Activated T-helper 17 cell treated with anti-CD3 and anti-CD28 coated beads, Interleukin-2, amount 50 U/mL, for 72 hours (primary cell): ENCODE measurements at places on chromosomes 1 and 21.
A peak's percentile ranks its signal among the peaks of the same experiment; 100 is the strongest.

DNA sequence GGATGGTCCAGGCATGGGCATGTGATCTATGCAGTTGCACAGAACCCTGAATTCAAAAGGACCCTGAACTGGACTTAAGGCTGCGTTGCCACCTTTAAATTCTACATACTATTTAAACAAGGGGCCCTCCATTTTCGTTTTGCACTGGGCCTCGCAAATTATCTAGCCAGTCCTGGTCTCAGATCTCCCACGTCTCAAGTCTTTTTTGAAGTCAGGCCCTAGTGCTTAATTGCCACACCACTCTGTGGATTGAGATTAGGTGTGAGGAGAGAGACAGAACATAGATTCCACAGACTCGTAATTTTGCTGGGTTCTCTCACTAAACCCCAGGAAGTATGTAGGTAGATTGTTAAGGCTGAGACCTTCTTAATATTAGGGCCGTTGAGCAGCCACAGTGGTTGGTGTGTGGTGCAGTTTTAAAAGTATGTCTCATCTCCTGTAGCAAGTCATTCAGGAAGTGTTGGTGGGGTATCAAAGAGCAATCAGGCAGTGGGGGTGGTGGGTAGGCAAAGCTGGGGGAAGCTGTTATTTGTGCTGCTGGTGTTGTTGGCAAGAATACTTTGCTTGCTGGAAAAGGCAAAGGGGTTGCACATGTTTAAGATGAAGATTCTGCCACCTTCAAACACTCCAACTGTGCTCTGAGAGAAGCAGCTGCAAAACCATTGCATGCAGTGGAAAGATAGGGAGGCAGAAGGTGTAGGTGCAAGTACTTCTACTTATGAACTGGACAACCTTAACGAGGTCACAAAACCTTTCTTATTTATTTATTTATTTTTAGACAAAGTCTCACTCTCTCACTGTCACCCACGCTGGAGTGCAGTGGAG lies 11.2 kb downstream of the CD84 start:
- peaks cover 70% of the 10 kb centered on the region for H3K4me1 ChIP-seq
- H3K36me3 ChIP-seq: peaks cover 39% of the 10 kb centered on the region
- peak; percentile 93 for ATAC-seq
- peak overlapping the region; percentile 78 for H3K27ac ChIP-seq
- peak overlapping the region; percentile 73 for H3K4me3 ChIP-seq

GRCh38 chr1:240462277-240462676 lies 149.7 kb downstream of the GREM2 start:
- no peaks in the 10 kb centered on the region for H3K27me3 ChIP-seq
- no peak for ATAC-seq
- peaks cover 6% of the 10 kb centered on the region for H3K4me1 ChIP-seq
- no peaks in the 10 kb centered on the region for H3K36me3 ChIP-seq

- ATAC-seq: peak; percentile 98
- H3K27me3 ChIP-seq: peaks cover 3% of the 10 kb centered on the region
- peak overlapping the region; percentile 91 for H3K27ac ChIP-seq
- H3K4me3 ChIP-seq: peak overlapping the region; percentile 80
- H3K36me3 ChIP-seq: no peaks in the 10 kb centered on the region
Observed at GRCh38 chr1:241551759-241552638, 19.8 kb downstream of the KMO start.

- no peak overlapping the region for H3K4me3 ChIP-seq
- H3K27me3 ChIP-seq: peaks cover 22% of the 10 kb centered on the region
- H3K4me1 ChIP-seq: no peaks in the 10 kb centered on the region
- ATAC-seq: peak; percentile 47
- H3K36me3 ChIP-seq: no peaks in the 10 kb centered on the region
Observed at GRCh38 chr1:230633469-230633868, 8.8 kb upstream of the COG2 start.

DNA sequence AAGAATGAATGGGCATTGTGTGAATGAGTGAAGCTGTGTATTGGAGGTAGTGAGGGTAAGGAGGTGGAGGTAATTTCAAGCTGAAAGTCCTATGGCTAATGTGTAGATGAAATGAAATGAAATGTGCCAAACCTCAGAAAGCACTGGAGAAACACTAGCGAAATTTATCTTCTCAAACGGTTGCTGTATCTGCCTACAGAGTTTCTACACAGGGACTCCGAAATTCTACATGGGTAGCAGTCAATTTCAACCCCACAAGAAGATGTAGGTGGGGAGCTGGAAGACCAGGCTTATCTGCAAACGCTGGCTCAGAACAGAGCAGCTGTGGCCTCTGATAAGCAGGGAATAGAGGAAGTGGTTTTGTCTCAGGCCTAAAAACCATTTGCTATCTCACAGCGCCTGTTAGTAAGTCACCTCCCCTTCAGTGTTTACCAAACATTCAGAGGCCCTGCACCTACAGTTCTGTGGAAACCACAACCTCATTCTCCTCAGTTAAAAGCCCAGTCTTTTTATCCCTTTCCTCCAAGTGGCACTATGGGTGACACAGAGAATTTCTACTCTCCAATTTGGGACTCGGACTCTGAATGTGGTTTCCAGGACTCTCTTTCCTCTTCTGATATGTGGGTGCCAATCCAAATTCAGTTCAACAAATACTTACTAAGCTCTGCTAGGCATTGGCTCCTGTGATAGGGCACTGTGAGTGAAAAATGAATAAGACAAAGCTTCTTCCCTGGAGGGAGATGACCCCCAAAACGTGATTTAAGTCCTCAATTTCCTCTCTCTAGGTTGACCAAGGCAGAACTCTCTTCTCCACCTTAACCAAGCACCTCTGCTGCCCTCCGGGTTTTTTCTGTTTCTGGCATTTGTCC lies 17.2 kb upstream of the SLAMF6 start:
- peak overlapping the region; percentile 77 for H3K4me3 ChIP-seq
- no peaks in the 10 kb centered on the region for H3K27me3 ChIP-seq

DNA sequence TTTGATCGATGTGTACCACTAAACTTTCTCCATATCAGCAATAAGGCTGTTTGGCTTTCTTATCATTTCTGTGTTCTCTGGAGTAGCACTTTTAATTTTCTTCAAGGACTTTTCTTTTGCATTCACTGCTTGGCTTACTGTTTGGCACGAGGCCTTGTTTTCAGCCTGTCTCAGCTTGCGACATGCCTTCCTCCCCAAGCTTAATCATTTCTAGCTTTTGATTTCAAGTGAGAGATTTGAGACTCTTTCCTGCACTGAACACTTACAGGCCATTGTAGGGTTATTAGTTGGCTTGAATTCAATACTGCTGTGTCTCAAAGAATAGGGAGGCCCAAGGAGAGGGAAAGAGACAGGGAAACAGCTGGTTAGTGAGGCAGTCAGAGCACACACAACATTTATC lies 120.6 kb upstream of the KCND3 start:
- H3K27me3 ChIP-seq: peaks cover 40% of the 10 kb centered on the region
- H3K36me3 ChIP-seq: no peaks in the 10 kb centered on the region
- no peak overlapping the region for H3K27ac ChIP-seq
- no peak for ATAC-seq
- no peaks in the 10 kb centered on the region for H3K4me1 ChIP-seq

GRCh38 chr1:147852706-147853225 lies 49.8 kb upstream of the GJA8 start:
- H3K27me3 ChIP-seq: peaks cover 17% of the 10 kb centered on the region
- H3K27ac ChIP-seq: no peak overlapping the region
- H3K4me3 ChIP-seq: no peak overlapping the region

GRCh38 chr1:202798792-202799331 lies 9.4 kb downstream of the KDM5B start:
- H3K4me3 ChIP-seq: no peak overlapping the region
- no peak overlapping the region for H3K27ac ChIP-seq
- no peaks in the 10 kb centered on the region for H3K27me3 ChIP-seq
- no peak for ATAC-seq
- H3K36me3 ChIP-seq: peaks cover 61% of the 10 kb centered on the region

DNA sequence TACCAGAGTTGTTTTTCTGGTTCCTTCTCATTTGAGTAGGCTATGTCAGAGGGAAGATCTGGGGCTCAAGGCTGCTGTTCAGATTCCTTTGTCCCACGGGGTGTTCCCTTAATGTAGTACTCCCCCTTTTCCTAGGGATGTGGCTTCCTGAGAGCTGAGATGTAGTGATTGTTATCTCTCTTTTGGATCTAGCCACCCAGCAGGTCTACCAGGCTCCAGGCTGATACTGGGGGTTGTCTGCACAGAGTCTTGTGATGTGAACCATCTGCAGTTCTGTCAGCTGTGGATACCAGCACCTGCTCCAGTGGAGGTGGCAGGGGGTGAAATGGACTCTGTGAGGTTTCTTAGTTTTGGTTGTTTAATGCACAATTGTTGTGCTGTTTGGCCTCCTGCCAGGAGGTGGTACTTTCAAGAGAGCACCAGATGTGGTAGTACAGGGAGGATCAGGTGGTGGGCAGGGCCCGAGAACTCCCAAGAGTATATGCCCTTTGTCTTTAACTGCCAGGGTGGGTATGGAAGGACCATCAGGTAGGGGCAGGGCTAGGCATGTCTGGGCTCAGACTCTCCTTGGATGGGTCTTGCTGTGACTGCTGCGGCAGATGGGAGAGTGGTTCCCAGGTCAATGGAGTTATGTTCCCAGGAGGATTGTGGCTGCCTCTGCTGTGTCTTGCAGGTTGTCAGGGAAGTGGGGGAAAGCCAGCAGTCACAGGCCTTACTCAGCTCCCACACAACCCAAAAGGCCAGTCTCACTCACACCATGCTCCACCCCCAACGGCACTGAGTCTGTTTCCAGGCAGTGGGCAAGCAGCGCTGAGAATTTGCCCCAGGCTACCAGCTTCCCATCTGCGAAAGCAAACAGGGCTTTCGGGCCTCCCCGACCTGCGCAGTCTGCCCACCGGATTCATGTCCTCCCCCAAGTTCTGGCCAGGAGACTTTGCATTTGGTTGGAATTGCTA lies 64.2 kb downstream of the SERINC2 start:
- H3K27me3 ChIP-seq: peaks cover 17% of the 10 kb centered on the region
- no peak overlapping the region for H3K27ac ChIP-seq
- H3K4me3 ChIP-seq: no peak overlapping the region
- H3K4me1 ChIP-seq: no peaks in the 10 kb centered on the region
- no peak for ATAC-seq

DNA sequence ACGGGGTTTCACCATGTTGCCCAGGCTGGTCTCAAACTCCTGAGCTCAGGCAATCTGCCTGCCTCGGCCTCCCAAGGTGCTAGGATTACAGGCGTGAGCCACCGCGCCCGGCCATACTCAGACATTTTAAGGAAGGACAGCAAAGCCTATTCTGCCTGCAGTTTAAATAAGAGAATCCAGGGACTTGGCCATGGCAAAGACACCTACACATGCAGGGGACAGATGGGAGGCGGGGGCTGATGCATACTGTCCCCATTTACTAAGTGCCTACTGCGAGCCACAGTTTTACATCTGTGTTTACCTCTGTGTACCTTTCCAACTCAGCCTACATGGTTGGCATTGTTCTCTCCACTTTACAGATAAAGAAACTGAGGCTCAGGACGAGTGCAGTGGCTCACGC lies 25.4 kb downstream of the LDLRAD2 start:
- ATAC-seq: no peak
- peaks cover 4% of the 10 kb centered on the region for H3K36me3 ChIP-seq
- no peak overlapping the region for H3K4me3 ChIP-seq

GRCh38 chr1:10001016-10001665 lies 4.1 kb downstream of the RBP7 start:
- no peak overlapping the region for H3K4me3 ChIP-seq
- ATAC-seq: no peak
- no peaks in the 10 kb centered on the region for H3K36me3 ChIP-seq
- no peak overlapping the region for H3K27ac ChIP-seq

DNA sequence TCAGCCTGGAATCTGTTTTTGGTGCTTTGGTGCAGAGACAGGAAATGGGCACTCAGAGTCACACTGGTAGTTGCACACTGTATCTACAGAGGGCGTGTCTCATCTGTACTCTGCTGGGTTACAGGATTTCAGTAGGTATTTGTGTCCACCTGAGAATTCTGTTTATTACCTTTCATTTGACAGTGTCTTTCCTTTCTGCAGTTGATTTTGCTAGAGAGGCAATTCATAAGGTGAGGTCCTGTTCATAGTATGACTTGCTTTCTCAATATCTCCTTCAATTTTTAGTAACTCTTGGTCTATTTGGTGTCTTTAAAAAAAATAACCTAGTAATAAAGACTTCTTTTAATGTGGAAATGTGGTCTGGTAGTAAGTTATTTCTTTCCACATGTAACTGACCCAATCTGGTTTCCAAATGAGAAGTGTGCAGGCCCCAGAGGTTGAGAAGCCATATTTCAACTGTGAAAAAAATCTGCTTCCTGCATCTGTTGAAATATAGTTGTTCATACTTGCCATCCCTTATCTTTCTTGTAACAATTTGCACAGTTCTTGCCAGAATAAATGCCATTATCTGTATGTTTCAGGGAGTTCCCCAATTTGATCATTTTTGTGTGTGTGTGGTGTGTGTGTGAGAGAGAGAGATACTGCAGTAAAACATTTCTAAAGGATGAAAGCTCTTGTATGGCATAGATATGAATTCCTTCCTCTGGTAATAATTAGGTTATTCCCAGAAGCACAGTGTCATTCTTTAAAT lies 78.4 kb upstream of the DNAJC6 start:
- H3K36me3 ChIP-seq: peaks cover 6% of the 10 kb centered on the region
- peak; percentile 74 for ATAC-seq
- H3K4me3 ChIP-seq: peak overlapping the region; percentile 12
- H3K4me1 ChIP-seq: peaks cover 24% of the 10 kb centered on the region
- peak overlapping the region; percentile 77 for H3K27ac ChIP-seq
- peaks cover 9% of the 10 kb centered on the region for H3K27me3 ChIP-seq

DNA sequence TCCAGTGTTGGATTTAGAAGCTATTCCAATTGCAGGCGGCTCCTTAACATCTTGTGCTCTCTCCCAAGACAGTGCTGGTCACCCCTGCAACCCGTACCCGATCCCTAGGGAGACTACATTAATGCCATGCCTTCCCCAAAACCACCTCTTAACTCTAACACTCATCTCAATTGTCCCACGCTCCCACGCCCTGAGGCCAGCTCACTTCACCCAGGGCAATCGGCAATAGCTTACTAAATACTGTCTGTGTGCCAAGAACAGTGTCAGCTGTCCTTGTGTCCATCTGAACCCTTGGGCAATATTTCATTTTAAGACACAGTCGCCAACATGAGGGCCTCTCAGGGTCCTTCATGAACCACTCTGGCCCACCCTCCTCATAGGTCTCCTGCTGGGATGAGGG lies 13.9 kb downstream of the C1orf198 start:
- H3K4me1 ChIP-seq: no peaks in the 10 kb centered on the region
- no peaks in the 10 kb centered on the region for H3K27me3 ChIP-seq
- no peak overlapping the region for H3K4me3 ChIP-seq
- H3K27ac ChIP-seq: no peak overlapping the region
- no peak for ATAC-seq

DNA sequence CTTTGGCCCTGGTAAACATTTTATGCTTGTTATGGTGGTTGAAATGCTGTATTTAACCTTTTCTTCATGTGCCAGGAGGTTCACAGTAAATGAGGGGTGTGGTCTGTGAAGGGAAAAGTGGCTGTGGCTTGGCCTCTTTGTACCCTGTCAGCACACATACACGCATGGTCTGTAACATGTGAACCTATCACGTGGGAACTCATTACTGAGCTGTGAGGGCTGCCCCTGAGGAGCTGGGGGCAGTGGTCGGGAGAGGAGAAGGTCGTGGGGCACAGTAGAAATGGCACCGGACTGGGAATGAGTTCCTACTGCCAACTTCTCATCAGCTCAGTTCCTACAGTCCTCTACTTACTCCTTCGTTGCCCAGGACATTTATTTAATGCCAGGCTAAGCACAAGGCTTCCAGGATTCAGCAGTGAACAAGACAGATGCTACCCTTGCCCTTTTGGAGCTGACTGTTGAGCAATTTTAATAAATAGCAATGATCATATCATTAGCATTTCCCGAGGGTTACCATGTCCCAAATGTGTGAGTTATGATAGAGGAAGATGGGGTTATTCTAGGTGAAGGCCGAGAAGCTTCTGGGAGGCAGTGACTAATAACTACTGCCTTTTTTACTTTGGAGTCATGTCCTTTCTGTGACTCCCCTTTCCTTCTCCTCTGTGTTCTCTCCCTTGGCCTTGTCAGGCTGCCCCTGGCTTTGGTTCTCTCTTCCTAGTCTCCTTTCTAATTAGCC lies 38.8 kb downstream of the DDR2 start:
- H3K27ac ChIP-seq: no peak overlapping the region
- no peaks in the 10 kb centered on the region for H3K27me3 ChIP-seq
- H3K4me1 ChIP-seq: no peaks in the 10 kb centered on the region
- no peaks in the 10 kb centered on the region for H3K36me3 ChIP-seq
